LHCN-M2 (cell line): ENCODE measurements at places on chromosomes 16 and 17.

GRCh38 chr17:13698832-13699231 is 97.1 kb upstream of the HS3ST3A1 start:
- DNase-seq = no peak

GRCh38 chr16:69827524-69827923 is 65.4 kb downstream of the WWP2 start:
- no peak for DNase-seq

GRCh38 chr16:86798247-86799041 is 220.1 kb downstream of the FOXL1 start:
- DNase-seq = no peak

- DNase-seq = no peak
These were observed 20.5 kb upstream of the FAAP100 start for GRCh38 chr17:81572563-81573168.

GRCh38 chr16:30746638-30747175 is 1.5 kb upstream of the PHKG2 start:
- no peak for DNase-seq

GRCh38 chr17:44004761-44005526 is 522 bp downstream of the NAGS start:
- DNase-seq = no peak

DNA sequence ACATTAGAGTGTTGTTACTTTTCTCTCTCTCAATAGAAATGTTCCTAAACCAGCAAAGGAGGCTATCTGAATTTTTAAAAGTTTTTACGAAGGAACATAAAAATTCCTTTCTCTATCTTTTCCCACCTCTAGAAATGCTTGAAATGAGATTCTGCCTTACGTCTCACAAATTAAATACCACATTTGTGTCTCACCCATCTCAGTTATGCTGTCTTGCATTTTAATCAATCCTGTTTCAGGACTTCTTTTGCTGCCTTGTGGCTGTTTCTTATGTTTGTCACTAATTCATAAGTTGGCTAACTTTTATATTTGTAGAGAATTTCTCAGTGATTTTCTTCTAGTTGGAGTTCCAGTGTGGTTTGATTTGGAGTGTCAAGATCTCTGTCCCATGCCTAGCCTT is 3.5 kb downstream of the OMG start:
- DNase-seq = no peak

DNA sequence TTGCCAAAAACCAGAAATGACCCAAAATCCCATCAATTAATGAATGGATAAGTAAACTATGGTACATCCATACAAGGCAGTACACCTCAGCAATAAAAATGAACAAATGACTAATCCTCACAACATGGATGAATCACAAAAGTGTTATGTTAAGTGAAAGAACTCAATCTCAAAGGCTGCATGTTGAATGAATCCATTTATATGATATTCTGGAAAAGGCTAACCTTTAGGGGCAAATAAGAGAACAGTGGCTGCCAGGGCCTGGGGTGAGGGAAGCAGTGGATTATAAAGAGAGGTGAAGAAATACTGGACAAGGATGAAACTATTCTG is 46.1 kb upstream of the MSI2 start:
- DNase-seq = peak; percentile 69

DNA sequence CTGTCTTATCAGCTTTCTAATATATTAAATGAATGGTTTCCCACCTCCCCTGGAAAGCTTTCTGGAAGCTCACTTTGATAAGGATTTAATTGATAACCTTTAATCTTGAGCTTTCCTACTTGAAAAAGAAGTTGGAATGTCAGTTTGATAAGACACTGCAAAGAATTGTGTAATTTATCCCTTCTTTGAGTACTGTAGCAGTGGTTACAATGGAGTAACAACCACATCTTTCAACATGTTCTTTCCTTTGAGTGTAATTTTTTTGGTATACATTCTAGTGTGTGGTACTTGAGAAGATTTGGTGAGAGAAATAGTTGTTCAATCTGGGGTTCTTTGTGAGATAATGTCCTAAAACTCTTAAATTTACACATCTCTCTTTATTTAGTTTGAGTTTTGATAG is 43.4 kb downstream of the CPD start:
- no peak for DNase-seq

GRCh38 chr17:80613732-80614071 is 69.1 kb downstream of the RPTOR start:
- DNase-seq = no peak

GRCh38 chr17:16935241-16935663 is 36.7 kb downstream of the TNFRSF13B start:
- DNase-seq = peak; percentile 7

DNA sequence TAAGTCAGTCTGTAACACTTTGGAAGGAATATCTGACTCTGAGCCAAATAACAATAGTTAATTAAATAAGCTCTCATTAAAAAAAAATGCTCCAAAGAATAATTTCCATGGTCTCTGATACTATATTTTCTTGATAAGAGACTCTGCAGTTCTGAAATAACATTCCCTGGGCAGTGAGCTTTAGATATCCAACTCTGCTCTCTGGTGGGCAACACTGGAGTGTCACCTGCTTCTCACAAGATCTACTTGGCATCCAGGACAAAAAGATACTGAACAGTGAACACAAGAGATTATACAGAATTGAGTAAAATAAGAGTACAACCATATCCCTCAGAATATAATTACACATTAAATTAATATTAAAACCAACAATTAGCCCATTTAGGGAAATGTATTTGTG is 13.7 kb downstream of the BLMH start:
- DNase-seq = peak; percentile 17

GRCh38 chr16:56475201-56475600 is 23.8 kb downstream of the OGFOD1 start:
- no peak for DNase-seq

DNA sequence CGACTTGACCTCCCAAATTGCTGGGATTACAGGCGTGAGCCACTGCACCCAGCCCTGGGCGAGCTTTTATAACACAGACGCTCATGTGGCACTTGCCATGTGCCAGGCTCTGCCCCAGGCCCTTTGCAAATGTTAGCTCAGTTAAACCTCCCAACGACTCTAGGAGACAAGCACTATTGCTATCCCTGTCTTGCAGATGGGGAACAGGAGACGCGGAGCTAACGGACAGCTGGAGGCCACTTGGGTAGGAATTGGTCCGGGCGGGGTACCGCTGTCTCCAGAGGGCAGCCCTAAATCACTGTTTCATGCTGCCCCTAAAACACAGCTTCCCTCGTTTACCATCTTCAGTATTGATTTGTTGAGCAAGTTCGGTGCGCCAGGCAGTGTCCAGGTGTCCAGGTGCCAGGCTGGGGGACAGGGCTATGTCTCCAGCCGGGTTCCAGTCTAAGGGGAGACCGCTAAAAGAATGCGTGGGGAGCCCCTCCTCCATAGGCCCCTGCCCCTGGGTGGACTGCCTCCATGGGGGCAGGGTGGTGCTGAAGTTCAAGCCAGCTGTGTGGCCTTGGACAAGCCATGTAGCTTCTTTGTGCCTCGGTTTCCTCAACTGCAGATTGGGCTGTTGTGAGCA is 23.7 kb downstream of the TMEM235 start:
- no peak for DNase-seq

GRCh38 chr17:51298508-51299371 is 38.4 kb downstream of the UTP18 start:
- peak; percentile 40 for DNase-seq

- DNase-seq = no peak
These were observed 35.5 kb upstream of the MTSS2 start for GRCh38 chr16:70721202-70721963.

GRCh38 chr17:6421700-6422604 is 13.0 kb downstream of the AIPL1 start:
- peak; percentile 74 for DNase-seq

- DNase-seq = peak; percentile 13
These were observed 17.7 kb downstream of the EFCAB5 start for GRCh38 chr17:29958947-29959657.

- DNase-seq = no peak
These were observed 3.5 kb upstream of the RAB37 start for GRCh38 chr17:74733365-74734122.

DNA sequence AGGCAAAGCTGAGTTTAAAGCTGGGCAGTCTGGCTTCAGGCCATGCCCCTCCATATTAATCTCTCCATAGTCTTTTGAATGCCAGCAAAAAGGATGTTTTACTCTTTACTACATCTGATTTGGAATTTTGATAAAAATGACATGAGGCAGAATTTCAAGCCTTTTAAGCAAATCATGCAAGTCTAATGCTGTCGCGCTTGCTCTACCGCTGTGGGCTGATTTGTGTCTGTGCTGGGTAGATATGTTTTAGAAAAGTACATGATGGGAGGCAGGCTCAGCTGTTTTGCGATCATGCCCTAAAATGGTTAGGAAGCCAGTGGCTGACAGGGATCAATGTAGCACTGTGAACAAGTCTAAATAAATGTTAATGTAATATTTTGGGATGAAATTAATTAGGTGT is 311.9 kb downstream of the CA10 start:
- DNase-seq = no peak

DNA sequence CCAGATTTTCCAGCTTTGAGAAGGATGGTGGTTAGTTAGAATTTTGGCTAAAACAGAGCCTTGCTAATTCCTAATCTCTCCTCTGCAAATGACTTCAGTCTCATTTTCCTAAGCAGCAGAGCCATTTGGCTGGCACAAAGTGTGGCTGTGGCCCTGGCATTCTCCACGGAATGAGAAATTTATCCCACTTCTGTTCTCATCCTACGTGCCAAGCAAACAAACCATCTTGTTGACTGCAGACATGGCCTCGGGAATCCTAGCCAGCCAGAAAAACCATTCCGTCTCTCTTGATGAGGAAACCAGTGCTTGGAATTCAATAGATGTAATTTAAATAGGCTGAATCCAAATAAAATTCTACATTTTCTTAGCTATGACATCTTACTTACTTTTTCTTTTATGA is 34.1 kb upstream of the ELAC2 start:
- no peak for DNase-seq

DNA sequence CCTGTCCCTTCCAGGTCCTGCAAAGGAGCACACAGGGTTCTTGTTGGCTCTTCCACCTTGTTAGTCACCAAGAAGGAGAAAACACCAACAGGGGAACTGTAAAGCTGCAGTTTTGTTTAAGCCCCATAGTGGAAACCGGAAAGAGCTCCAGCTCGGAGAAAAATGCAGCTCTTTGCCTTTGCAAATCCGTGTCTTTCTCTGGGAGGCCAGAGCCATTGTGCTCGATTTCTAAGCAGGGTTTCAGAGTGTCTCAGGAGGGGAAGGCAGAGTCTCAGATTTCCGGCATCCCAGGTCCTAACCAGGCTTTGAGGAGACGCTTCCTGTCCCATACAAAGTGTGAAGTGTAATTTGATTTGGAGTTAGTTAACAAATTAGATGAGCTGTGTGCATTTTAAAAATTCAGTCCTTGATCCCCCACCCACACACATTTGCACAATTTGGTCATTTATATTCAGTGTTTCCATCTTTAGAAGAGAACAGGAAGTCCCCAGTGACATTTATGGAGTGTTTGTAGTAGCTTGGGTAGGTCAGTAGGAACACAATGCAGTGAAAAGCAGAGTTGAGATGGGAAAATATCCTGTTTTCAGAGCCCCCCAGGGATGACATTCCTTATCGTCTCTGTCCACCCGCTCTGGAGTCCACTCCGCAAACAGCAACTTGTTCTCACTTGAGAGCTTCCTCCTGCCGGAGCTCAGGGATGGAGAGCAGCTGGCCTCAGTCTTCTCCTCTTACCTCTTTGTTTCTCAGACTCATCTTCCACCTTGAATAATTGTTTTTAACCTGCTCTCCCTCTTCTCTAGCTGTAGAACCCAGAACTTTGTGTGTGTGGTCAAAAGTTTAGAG is 331.9 kb downstream of the SEC14L1 start:
- DNase-seq = peak; percentile 45

GRCh38 chr16:56371660-56371937 is 53.7 kb downstream of the AMFR start:
- no peak for DNase-seq

DNA sequence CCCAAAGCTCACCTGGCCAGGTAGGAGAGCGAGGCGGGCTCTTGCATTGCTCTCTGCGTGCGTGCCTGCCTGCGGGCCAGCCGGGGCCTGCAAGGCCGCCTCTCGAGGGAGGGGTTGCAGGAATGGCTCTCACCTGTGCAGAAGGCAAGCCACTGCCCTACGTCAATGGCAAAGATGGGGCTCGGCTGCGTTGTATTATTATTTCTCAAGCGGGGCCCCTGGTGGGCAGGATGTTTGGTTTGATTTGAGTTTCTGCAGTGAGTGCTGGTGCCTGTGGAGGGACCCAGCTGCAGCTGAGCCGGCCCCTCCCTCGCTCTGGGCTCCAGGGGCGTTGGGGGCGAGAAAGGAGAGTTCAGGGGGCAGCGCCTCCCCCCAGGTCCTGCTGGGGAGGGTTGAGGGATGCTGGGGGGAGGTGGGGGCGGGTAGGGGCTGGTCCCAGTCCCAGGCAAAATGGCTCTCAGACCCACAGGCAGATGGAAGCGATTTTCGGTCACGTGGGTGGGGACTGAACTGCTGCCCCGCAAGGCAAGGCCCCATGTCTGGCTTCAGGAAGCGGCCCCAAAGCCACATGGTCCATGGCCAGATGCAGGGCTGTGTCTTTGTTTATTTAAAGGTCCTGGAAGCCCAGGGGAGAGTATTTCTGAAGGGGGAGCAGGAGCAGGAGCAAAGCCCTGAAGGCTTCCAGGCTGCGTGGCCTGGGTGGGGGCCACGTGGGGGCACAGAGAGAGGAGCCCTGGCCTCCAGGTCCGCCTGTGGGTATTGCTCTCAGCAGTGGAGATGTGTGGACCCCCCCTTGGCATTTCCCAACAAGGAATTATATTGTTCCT is 338.8 kb downstream of the SEC14L1 start:
- no peak for DNase-seq

DNA sequence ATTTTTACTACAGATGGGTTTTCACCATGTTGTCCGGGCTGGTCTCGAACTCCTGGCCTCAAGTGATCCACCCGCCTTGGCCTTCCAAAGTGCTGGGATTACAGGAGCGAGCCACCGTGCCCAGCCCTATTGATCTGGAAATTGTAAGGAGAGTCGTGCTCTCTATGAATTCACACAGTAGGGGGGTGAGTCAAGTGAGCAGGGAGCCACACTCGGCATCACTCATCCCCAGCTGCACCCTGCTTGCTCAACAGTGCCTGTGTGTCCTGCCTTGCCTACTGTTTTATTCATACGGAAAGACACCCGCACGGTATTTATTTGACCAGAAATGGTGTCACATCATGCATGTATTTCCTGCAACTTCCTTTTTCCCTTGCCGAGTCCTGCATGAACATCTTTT is 157.2 kb upstream of the FOXF1 start:
- DNase-seq = peak; percentile 24

DNA sequence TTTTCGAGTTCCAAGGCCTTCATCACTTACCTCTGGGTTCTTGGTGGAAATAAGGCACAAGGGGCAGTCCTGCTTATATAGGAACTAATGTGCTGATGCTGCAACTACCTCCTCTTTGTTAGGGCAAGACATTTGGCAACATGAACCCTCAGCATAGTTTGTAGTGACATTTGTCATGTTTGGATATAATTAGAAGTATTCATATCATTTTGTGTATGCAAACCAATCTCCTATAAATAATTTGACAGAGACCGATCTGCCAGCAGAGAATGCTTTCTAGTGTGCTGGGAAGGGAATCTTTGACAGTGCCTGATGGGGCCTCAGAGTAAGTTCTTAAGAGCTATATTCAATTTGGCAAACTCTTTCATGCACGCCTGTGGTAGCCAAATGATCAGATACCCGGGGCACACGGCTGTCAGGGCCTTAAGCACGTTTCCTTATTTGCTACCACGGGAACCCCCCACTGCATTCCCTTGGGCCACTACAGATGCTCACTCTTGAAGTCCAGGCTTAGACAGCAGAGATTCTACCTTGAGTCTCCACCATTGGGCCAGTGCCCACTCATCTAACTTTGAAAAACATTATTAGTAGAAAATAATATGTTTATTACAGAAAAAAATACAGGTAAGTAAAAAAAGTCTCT is at the start of gene MYH8:
TSS of gene MYH8 (minus strand) at position 51 of the 643 bp plus-strand sequence. CDS start 1,723 bp downstream, outside the sequence.
- no peak for DNase-seq
